Progenitor cell of endocrine pancreas (in vitro differentiated cells): ENCODE measurements at places on chromosomes 5 and 9.

DNA sequence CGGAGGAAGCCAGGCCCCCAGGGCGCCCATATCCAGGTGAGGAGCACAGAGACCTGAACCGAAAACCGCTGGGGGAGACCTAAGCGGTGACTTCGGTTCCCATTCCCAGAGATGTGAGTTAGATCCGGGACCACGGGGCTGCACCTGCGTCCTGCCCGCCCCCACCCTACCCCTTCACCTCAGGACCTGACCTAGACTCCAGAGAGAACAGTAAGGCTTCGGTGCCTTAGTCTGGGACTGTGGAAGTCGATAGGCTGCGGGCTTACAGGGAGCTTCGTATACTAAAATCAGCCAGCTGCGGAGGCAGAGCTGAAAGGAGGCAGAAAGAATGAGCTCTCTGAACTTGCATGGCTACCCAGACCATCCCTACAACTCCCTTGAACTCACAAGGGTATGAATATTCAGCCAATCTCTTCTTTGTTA is 518 bp upstream of the FAM13B start:
- no peak for DNase-seq

GRCh38 chr9:1102642-1102970 is 52.4 kb downstream of the DMRT2 start:
- no peak for DNase-seq

GRCh38 chr5:169874621-169875020 is 105.7 kb downstream of the INSYN2B start:
- DNase-seq, result no peak

- DNase-seq, result no peak
Measured at GRCh38 chr5:6197427-6197826, 180.9 kb downstream of the MED10 start.

DNA sequence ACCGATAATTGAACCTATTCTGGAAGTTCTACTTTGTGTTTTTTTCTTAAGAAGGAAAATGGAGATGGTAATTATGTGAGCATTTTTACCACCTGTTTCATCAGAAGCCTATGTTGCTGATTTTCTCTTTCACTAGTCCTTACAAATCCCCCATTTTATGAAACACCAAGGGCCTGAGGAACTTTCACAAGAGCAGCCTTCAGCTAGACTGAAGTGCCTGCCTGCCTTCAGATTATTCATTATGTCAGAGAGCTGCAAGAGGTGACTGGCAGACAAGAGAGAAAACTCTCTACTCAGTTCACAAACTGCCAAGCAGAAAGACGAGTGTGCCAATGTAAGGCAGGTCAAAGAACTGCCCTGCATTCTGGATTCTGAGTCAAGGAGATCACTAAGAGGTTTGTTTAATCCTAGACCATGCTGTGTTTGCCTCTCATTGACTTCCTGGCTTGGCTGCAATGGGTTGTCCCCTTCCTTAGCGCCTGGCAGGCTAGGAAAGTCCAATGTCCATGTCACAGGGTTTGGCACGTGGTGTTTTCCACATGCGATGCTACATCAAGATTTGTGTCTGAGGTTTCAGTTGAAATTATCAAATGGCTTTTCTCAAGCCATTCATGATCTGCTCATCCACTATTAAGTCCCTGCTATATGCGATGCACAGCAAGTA is 143.3 kb downstream of the CDC42SE2 start:
- no peak for DNase-seq
